ENCODE measurements at places on chromosomes 7 and 10.

DNA sequence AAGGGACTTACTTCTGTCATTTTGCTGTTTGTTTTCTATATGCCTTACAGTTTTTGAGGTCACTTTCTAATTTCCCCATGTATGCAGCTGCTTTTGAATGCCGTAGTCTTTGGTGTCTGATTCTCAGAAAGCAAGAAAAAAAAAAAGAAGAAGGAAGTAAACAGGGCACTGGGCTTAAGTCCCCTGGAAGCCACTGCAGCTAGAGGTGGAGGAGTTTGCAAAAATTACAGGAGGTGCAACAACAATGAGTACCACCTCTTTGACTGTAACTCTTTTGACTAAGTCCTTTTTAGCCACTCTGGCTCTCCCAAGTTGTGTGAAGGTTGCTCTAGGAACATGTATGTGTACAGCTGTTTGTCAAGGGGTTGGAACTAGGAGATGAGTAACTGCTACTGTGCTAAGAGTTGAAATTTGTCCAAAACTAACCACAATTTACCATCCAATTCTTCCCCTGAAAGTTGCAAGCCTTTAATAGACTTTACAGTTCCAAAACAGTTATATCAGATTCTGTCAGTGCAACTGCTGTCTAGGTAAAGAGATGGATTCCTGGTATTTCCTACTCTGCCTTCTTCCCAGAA, 588.0 kb upstream of the LRRN3 start:
- no peak for DNase-seq

- DNase-seq = no peak
Observed at GRCh38 chr10:54282012-54282411, 519.0 kb downstream of the PCDH15 start.

DNA sequence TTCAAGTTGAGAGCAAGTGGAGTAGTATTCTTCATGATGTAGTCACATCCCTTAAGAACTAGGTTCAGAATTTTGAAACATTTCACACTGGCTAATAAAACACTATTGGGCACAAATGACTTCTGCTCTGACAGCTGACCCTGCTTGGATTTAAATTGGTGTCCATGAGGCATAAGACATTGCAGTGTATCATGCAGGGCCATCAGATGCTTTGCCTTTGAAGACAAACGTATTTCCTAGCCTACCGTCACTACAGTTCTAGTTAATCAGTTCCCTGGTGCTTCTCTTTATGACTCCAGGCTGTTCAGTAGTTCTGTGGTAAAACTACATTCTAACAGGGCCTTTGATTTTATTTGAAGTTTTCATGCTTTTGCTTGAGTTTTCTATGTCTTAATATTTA, 168.5 kb upstream of the ZNF804B start:
- no peak for DNase-seq

DNA sequence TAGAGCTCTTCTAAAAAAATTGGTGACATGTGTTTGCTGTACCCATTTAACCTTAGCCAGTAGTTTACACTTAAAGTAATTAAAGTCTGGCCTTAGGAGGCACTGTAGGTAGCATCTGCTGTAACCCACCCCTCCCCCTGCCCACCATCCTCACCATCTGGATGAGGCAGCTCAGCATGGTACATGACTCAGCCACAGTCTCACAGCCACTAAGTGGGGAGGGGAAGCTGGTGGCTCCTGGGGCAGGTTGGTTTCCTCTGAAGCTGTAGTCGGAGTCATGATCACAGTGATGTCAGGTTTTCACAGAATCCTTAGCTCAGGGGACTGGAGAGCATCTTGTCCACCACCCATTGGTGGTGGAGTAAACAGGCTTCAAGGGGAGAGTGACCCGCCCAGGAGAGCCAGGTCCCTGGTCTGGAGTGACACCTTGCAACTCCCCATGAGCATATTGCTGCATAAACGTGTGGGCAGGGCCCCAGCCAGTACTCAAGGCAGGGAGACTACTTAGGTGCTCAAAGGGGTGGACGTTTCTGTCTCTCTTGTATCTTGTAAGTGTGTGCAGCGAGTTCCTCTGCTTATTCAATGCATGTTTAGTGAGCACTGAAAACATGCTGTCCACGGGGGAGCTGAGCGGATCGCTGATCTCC, 125.9 kb downstream of the GRK5 start:
- DNase-seq = no peak

- DNase-seq = no peak
Observed at GRCh38 chr7:155774947-155775346, 37.3 kb downstream of the SHH start.

DNA sequence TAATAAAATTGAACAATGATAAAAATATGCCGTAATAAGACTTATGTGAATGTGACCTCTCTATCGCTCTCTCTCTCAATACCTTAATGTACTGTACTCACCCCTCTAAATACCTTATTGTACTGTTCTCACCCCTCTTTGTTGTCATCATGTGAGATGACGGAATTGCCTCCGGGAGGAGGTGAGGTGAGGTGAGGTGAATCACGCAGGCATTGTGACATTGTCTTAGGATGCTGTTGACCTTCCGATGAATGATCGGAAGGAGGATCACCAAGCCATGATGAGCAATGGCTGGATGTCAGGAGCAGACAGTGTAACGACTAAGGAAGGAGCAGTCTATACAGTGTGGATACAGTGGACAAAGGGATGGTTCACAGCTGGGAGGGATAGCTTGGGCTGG, 87.4 kb upstream of the FAM20C start:
- DNase-seq = no peak

- no peak for DNase-seq
Observed at GRCh38 chr7:46568420-46569132, 647.5 kb upstream of the IGFBP3 start.

GRCh38 chr10:109668154-109668665, 255.1 kb downstream of the XPNPEP1 start:
- no peak for DNase-seq

GRCh38 chr7:16063221-16063620, 358.1 kb downstream of the CRPPA start:
- DNase-seq = no peak

GRCh38 chr7:149237502-149237901, 1.9 kb upstream of the ZNF212 start:
- DNase-seq = no peak

GRCh38 chr10:61397175-61397986, 55.8 kb downstream of the TMEM26 start:
- peak; percentile 14 for DNase-seq

- DNase-seq = no peak
Observed at GRCh38 chr7:114508086-114508485, 93.5 kb downstream of the FOXP2 start.

- peak; percentile 56 for DNase-seq
Observed at GRCh38 chr10:28179006-28179742, 123.7 kb downstream of the MPP7 start.

DNA sequence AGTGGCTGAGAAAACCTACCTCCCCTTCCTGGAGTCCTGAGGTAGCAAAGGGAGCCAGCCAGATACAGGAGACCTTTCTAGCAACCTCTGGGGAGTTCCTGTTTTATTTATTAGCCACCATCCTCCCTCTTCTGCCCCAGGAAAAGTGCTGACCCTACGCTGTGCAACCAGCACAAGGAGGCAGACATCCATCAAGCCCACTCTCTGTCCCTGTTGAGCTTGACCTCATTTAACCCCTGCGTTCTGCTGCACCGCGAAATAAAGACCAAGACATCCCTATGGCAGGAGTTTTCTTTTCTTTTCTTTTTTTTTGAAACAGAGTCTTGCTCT, 25.3 kb upstream of the ANKRD2 start:
- no peak for DNase-seq

DNA sequence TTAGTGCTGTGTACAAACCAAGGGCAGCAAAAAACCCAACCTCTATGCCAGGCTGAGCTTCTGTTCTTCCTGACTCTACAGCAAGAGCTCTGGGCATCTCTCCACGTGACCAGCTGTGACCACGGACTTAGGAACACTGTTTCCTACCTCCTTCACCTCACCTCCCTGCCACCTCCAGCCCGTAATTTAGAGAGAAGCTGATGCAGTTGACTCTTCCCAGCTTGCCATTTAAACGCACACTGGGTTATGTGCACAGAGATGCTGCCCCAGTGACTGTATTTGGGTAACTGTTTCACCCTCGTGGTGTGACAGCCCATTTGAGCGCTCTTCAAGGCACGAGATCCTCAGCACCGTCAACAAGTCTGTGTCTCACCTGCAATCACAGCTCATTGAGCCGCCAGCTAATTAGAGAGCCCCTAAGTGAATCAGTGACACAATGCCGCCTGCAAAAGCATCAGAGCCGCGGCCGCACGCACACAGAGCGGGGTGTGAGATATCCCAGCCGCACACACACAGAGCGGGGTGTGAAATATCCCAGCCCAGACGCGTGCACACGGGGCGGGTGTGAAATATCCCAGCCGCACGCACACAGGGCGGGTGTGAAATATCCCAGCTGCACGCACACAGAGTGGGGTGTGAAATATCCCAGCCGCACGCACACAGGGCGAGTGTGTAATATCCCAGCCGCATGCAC, 319.7 kb downstream of the PTPRN2 start:
- DNase-seq = no peak

- DNase-seq = no peak
Observed at GRCh38 chr10:27743877-27744801, 1.5 kb downstream of the MKX start.

- DNase-seq = no peak
Observed at GRCh38 chr7:2687881-2688318, at the start of gene AMZ1. AMZ1 (plus strand) TSS chr7:2688202; CDS start chr7:2700452, 12,250 bp downstream.

GRCh38 chr10:88185830-88186229, 322.4 kb downstream of the PTEN start:
- no peak for DNase-seq

DNA sequence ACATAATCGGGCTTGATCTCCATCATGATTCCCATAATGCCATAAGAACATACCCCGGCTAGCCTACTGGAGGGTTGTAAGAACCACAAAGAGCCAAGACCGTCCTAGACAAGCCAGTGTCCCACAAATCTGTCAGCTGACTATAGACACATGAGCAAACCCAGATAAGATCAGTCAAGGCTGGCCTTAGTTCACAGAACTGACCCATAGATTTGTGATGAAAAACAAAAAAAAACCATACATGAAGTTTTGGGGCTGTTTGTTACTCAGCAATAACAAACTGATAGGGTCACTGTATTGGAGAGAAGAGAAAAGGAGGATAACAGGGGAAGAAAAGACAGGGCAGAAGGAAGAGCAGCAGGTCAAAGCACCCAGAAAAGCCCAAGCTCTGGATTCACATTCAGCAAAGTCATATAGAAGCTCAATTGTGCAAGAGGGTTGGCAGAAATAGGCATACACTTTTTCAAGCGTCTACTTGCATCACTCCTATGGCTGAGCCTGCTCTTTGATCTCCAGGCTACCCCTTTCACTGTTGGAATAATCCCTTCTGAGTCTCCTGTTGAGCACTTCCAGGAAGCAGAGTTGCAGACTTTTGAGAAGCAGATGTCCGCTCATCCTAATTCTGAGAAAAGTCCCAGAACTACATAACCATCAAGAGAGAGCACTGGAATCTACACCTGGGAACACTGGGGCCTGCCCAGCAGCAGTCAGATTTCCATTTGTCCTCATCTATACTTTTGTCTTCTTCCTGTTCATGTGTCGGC, 122.0 kb upstream of the HABP2 start:
- DNase-seq = no peak

DNA sequence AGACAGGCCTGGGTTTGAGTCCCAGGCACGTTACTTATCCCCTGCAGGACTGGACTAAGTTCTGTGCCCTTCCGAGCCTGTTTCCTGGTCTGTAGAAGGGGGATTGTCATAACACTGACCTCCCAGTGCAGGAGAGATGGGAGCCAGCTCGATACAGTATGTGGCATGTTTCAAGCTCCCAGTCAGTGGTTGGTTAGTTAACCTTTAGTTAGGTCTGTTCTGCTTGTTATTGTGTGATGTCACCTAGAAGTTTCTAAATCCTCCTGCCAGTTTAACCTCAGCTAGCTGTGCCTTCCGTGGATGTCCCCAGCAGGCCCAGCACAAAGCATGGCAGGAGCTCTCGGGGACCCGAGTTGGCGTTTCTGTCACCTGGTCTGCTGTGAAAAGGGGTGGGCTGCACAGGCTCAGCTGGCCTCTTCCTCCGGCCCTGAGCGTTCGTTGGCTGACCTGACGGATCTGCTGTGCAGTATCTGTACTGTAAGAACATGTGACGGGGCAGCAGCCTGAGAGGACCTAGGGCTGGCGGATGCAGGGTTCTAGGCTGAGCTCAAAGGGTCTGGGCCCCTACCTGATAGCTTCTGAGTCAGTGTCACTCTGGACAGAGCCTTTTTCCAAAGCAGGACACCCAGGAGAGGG, 53.0 kb downstream of the SPOCK2 start:
- DNase-seq = no peak

- no peak for DNase-seq
Observed at GRCh38 chr7:131499801-131500200, 56.6 kb downstream of the PODXL start.

- DNase-seq = no peak
Observed at GRCh38 chr7:98107313-98107721, 655 bp downstream of the LMTK2 start.

DNA sequence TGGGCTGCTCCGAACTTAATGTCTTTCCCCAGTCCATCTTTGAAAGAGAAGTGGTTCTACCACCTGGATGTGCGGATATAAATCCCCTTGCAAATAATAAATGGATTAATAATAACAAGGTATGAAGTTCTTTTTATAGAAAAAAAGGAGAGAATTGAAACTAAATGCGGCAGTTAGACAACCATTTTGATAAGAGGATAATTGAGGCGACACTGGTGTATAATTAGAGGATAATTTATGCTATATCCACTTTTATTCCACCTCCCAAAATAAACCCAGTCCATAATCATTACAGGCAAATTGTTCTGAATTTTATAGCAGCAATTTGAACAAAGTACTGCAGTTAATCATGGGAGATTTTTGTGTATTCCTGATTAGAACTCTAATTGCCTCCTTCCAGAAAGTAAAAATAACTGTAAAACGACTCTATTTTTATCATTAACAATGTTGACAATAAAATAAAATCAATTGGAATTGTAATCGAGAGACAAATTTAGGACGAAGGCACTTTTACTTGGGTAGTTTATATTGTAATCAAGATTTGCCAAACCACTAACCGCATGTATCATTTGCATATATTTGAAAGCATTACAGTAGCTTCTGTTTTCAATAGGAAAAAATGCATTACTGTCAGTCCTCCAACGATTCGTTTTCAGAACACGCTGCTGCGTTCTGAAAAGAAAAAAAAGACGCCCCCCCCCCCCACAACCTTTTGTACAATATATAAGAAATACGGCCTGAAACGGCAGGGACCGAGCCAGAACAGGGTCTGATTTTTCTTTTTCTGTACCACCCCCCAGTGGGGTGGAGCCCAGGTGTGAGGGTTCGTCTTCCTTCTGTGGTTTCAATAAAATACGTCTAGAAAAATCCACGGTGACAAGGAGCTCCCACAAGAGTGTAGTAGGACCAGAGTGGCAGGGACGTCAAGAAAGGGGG, 838 bp upstream of the DLX6 start:
- DNase-seq = no peak

All from glomerular endothelial cell (primary cell).